Aortic smooth muscle cell (primary cell): ENCODE measurements at places on chromosomes 2 and 18. TPM values are rescaled to one million over a fixed set of nuclear protein-coding genes. Genes with fewer than 3 reads are reported as not detected.

The KCNIP3 gene
- total RNA-seq = 0.13 and 0.31 TPM in 2 replicates

The CHRND gene
- total RNA-seq = not detected in 2 replicates

The IL18R1 gene
- total RNA-seq = 0.75 and 1.5 TPM in 2 replicates

The FEZ2 gene
- total RNA-seq = 49.1 and 57.1 TPM in 2 replicates

The ADRA2B gene
- not detected in 2 replicates for total RNA-seq

The LYPD6B gene
- total RNA-seq = not detected in 2 replicates

The MROH2A gene
- not detected in 2 replicates for total RNA-seq

The MIB1 gene
- 48.4 and 57.1 TPM in 2 replicates for total RNA-seq

The FBXO41 gene
- 0.06 and 0.40 TPM in 2 replicates for total RNA-seq

The LOXHD1 gene
- not detected in 2 replicates for total RNA-seq

The SERPINB2 gene
- total RNA-seq = 2.4 and 19.8 TPM in 2 replicates

The DSG2 gene
- total RNA-seq = under 0.01 and 0.31 TPM in 2 replicates

The UBE2F gene
- 34.6 and 44.5 TPM in 2 replicates for total RNA-seq

The INPP4A gene
- 21.8 and 23.9 TPM in 2 replicates for total RNA-seq

The RIT2 gene
- total RNA-seq = not detected in 2 replicates

The PIKFYVE gene
- total RNA-seq = 35.5 and 41.3 TPM in 2 replicates

The FMNL2 gene
- 8.7 and 11.7 TPM in 2 replicates for total RNA-seq

The HNRNPLL gene
- total RNA-seq = 37.4 and 37.9 TPM in 2 replicates

The ZNF521 gene
- 6.5 and 6.9 TPM in 2 replicates for total RNA-seq

The ABCG8 gene
- not detected in 2 replicates for total RNA-seq

The PCARE gene
- total RNA-seq = not detected in 2 replicates

The UPP2 gene
- total RNA-seq = not detected in 2 replicates

The ZNF516 gene
- total RNA-seq = 8.9 and 12.1 TPM in 2 replicates

The CYP27A1 gene
- 13.5 and 18.1 TPM in 2 replicates for total RNA-seq

The PROM2 gene
- 0.19 and 0.26 TPM in 2 replicates for total RNA-seq

The AUP1 gene
- 68.1 and 85.1 TPM in 2 replicates for total RNA-seq

The CDCA7 gene
- total RNA-seq = 0.56 and 0.92 TPM in 2 replicates

The C2orf72 gene
- total RNA-seq = 0.25 and 0.26 TPM in 2 replicates

The CDH19 gene
- 1.2 and 1.7 TPM in 2 replicates for total RNA-seq

The GPBAR1 gene
- total RNA-seq = 0.19 TPM in 1 of 2 replicates, not detected in the other

The FSIP2 gene
- total RNA-seq = 0.06 and 0.13 TPM in 2 replicates

The CYTIP gene
- 1.7 and 2.4 TPM in 2 replicates for total RNA-seq

The GKN1 gene
- total RNA-seq = not detected in 2 replicates

The CCBE1 gene
- 26.0 and 38.0 TPM in 2 replicates for total RNA-seq

The ADAM23 gene
- 4.6 and 7.7 TPM in 2 replicates for total RNA-seq

The ERBB4 gene
- 7.7 and 17.0 TPM in 2 replicates for total RNA-seq

The LRRTM1 gene
- not detected in 2 replicates for total RNA-seq

The TMX3 gene
- total RNA-seq = 85.1 and 103 TPM in 2 replicates

The GTF2A1L gene
- total RNA-seq = 3.5 and 4.9 TPM in 2 replicates

The HDAC4 gene
- total RNA-seq = 9.8 and 12.4 TPM in 2 replicates

The LBX2 gene
- total RNA-seq = 1.6 and 2.2 TPM in 2 replicates

The BUB1 gene
- 19.3 and 28.0 TPM in 2 replicates for total RNA-seq
